ENCODE measurements at places on chromosomes 16 and 17.

DNA sequence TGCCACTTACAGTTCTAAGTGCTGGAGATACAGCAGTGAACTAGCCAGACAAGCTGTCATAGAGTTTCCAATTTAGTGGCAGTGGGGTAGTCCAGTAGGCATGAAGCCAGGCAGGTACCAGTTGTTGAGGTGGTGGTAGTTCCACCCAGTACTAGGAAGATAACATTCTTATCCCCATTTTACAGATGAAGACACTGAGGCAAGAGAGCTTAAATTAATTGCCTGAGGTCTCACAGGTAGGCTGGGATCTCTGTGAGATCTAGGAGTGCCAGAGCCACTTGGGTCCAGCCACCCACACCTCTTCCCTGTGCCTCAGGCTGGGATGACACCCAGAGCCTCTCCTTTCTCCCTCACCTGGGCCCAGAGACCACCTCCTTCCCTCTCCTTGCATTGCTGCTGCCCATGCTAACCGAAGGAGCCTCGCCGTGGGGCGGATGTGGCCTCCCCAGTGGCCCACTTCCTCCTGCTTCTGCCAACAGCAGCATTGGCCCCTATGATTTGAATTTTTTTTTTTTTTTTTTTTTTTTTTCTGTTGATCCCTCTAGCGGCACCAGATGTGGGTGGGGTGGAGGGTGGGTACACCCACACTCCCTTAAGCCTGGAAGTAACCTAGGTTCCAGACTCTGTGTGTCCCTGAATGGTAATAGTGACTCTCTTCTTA lies 114.0 kb downstream of the PRKCB start:
- DNase-seq = no peak

GRCh38 chr17:8826808-8827435 lies 27.8 kb upstream of the MFSD6L start:
- no peak for DNase-seq

GRCh38 chr16:57822018-57822553 lies 19.8 kb upstream of the KIFC3 start:
- DNase-seq = no peak

- DNase-seq = no peak
Observed at GRCh38 chr17:83199500-83200201, 120.2 kb downstream of the METRNL start.

DNA sequence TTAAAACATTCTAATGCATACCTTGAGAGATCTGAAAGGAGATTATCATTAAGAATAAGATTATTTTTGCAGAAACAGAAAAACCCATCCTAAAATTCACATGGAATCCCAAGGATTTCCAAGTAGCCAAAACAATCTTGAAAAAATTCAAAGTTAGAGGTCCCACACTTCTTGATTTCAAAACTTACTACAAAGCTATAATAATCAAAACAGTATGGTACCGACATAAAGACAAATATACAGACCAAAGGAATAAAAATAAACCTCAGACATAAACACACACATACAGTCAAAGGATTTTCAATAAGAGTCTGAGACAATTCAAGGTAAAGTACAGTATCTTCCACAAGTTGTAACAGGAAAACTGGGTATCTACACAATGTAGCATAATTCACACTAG lies 16.2 kb downstream of the C16orf87 start:
- DNase-seq = no peak

DNA sequence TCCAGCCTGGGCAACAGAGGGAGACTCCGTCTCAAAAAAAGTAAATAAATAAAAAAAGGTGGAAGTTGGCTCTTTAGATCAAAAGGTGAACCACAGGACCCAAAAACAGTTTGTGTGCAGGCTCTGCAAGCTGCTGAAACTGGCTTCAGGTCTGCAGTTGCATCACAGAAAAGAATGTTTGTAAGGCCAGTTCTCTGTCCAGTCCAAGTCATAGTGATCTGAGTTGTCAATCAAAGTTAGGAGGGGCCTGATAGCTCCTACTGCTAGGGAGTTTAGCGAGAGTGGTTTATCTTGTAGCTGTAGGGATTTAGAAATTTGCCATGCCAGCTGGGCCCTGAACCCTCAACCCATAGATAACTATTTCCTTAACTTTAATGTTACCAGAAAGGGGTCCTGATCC lies 101.2 kb upstream of the CACNG5 start:
- DNase-seq = no peak

GRCh38 chr17:80794281-80795089 lies 197.2 kb upstream of the CHMP6 start:
- DNase-seq = no peak

All from NCI-H1105 (cell line).